ENCODE measurements at places on chromosomes 2 and 18.
A peak's percentile ranks its signal among the peaks of the same experiment; 100 is the strongest.

- no peak for DNase-seq
These were observed 146.4 kb downstream of the PTH2R start for GRCh38 chr2:208552943-208553342.

DNA sequence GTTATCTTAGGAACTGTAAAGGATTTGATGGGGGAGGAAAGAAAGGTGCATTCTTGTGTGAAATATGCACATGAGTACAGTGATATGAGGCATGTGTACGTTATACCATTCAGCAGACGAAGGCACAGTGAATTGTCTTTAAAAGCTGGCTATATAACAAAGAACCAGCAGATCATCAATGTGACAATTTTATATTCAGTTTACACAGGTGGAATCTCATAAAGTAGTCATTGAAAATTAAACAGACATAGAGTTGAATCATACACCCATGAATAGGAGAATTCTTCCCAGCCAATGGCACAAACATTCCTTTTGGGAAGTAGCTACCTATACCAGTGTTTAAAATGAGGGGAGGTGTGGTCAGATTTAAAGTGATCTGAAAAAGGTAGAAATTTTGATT, 470.3 kb downstream of the DSC3 start:
- DNase-seq: no peak

- no peak for DNase-seq
These were observed 78.8 kb upstream of the CAPN13 start for GRCh38 chr2:30886080-30886479.

DNA sequence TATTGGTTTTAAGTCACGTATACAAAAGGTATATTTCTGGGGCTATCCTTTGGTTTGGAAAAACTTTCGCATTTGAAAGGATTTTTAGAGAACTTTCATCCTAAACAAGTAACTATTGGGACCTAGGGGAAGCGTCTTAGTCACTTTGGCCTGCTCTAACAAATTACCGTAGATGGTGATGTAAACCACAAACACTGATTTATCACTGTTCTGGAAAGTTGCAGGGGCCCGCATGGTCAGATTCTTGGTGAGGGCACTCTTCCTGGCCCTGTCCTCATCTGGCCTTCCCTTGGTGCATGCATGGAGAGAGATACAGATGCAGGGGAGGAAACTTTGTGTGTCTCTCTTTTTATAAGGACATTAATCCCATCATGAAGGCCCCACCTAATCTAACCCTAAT, 49.1 kb upstream of the ANKRD62 start:
- no peak for DNase-seq

- no peak for DNase-seq
These were observed 144.3 kb downstream of the GPD2 start for GRCh38 chr2:156580501-156580900.

DNA sequence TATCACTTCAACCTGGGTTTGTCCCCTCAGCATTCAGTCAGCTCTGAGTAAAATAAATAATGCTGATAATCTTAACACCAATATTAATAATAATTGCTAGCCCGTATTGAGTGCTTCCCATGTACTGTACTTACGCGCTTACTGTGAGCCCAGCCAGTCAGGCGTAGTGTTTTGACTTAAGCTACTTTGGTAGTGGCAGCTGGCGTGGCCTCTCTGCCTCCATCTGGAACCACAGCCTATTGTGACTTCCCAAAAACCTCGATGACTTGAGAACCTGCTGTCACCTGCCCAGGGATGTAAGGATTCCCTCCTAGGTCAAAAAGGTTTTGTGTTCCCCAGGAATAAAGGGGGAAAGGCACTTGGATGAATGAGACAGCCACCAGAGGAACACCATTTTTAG, 53.2 kb downstream of the SUMO1 start:
- no peak for DNase-seq

GRCh38 chr2:103808814-103809213, 1045.1 kb upstream of the POU3F3 start:
- no peak for DNase-seq

DNA sequence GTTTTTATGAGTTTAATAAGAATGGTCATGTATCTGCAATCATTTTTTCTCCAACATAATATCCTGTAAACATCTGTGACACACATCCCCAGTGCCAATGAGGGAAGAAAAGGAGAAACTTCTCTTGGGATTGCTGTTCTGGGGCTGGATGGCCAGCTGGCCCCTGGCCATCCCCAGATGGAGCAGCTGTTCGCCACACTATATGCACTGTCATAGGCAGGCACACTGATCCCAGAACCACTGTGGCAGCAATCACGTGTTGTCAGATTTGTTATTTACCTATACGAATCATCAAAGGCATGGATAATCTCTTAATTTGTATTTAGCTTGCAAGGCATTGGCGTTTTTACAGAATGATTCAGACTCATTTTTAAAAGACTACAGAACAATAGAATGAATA, 167.6 kb upstream of the ACAA2 start:
- no peak for DNase-seq

DNA sequence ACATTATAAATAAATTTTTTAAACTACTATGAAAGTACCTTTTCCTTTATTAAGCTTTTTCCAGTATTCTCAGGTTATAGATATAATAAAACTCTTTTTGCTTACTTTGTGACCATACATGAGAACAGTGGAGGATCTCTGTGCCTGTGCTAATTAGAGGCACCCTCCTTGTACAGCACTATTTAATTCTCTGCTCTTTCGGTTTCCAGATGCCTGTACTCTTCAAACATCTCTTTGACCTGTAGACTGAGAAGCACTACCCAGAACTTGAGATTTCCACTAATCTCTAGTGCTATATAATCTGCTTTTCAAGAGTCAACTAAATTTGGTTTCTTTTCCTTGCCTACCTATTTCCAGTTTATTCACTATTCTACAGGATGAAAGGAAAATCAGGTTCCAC, 131.1 kb downstream of the GULP1 start:
- no peak for DNase-seq

DNA sequence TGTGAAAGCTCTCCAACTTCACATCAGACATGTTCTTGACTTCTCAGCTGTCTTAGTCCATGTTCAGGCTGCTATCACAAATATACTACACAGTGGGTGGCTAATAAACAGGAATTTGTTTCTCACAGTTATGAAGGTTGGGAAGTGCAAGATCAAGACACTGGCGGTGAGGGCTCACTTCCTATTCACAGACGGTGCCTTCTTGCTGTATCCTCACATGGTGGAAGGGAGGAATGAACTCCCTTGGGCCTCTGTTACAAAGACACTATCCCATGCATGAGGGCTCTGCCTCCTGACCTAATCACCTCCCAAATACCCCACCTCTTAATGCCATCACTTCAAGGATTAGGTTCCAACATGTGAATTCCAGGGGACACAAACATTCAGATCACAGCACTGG, 9.7 kb downstream of the UXS1 start:
- DNase-seq: no peak

- no peak for DNase-seq
These were observed 81.4 kb downstream of the DCDC2C start for GRCh38 chr2:3784731-3785130.

DNA sequence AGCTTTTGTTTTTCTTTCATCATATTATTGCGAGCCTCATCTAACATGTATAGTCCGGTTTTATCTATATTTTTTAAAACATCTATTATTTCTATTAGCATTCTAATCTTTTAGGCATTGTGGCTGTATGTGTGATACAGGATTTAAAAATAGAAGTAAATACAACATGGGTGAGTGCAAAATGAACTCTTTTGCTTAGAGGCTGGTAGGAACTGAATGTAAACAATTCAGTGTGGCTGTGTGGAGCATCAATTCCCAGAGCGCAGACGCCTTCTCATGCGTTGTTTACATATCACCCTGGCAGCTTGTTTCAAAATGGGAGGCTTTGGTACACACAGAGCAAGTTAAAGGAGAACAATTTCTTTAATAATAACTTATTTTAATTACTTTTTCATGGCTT, 836 bp downstream of the DTNA start:
- peak; percentile 81 for DNase-seq

GRCh38 chr18:35993013-35993412, 20.5 kb downstream of the RMP24 start:
- DNase-seq: no peak

GRCh38 chr2:134453973-134454372, 200.1 kb downstream of the MGAT5 start:
- no peak for DNase-seq

DNA sequence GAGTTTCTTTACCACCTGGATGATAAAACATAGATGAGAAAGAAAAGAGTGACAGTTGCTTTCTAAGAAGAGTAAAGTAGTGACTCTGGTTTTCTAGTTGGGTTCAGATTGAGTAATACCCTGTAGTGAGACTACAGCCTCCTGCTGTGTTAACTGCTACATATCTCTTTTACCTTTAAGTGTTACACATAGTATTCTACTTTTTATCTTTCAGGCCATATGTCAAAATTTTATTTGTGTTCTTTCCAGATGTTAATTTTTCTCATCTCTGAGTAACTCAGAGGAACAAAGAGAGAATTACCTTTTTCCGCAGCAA, 348.2 kb downstream of the CTNNA2 start:
- no peak for DNase-seq

- DNase-seq: no peak
These were observed 80.2 kb downstream of the RAB3GAP1 start for GRCh38 chr2:135132314-135132713.

DNA sequence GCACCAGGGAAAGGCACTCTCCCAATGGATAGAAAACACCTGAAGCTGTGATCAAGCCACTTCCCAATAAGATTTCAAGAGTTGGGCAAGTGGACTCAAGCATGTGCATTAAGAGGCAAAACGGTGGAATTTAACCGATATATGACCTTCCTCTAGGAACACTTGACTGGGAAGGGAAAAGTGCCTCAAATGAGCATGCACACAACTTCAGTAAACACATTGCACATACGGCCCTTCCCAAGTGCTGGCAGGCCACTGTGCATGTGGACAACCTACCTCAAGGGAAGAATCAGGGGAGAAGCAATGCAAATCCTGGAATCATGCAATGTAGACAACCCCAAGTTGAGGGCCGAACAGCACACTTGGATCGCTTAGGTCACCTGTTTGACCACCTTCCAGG, 23.9 kb upstream of the SH3RF3 start:
- no peak for DNase-seq

DNA sequence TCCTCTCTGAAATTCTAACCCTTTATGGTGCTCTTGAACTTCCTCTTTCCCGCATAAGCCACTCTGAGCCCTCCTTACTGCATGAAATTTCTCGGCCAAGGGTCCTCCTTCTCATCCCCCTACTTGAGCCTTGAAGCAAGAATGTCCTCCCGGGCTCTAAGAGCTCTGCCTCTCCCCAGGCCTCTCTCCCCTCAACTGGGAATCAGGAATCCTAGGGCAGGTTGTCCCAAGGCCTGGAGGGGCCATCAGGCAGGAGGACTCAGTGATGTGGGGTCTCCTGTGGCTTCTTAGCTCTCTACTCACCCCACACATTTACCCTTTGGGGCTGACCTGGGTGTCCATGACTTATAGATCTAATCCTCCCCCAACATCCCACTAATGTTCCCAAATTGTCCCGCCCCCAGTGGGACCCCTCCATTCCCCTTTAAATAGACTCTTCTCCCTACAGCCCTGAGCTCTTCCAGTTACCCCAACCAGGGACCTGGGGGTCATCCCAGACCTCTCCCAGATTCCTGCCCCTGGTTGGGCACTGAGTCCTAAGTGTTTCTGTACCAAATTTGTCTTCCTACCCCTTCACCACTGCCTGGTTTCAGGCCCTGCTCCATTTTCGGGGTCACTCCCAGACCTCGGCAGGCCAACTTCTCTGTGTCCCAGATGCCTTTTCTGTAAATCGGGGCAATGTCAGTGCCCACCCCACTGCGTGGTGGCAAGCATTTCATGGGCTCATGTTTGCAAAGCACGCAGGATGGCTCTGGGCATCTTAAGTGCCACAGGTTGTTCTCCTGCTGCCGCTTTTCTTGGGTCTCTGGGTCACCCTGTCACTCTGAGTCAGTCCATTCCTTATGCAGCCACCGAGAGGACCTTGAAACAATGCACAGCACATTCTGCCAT, 171.2 kb downstream of the ASB1 start:
- DNase-seq: no peak

DNA sequence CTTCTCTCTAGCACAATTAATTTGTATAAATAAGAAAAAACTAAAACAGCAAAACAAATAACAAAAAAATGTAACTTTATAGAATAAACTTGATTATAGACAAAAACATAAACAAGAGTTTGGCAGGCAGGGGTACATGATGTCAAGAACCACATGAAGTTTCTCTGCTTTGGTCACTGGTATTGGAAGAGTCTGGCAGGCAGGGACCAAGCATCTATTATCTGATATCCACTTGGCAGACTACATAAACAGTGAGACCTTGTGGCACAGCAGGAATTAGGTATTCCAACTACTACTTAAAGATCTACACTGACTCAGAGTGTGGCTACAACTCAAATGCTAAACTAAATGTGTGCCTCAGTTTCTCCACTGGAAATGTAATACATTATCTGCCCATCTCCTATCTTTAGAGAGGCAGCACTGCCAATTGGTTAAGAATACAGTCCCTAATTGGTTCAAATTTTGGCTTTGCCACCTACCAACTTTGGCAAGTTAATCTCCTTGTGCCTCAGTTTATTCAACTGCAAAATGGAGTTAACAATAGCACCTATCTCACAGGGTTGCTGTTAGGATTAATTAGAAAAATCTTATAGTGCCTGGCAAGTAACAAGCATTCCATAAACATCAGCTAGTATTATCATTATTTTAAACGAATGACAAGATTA, 2.7 kb downstream of the MAP4K3 start:
- DNase-seq: no peak

DNA sequence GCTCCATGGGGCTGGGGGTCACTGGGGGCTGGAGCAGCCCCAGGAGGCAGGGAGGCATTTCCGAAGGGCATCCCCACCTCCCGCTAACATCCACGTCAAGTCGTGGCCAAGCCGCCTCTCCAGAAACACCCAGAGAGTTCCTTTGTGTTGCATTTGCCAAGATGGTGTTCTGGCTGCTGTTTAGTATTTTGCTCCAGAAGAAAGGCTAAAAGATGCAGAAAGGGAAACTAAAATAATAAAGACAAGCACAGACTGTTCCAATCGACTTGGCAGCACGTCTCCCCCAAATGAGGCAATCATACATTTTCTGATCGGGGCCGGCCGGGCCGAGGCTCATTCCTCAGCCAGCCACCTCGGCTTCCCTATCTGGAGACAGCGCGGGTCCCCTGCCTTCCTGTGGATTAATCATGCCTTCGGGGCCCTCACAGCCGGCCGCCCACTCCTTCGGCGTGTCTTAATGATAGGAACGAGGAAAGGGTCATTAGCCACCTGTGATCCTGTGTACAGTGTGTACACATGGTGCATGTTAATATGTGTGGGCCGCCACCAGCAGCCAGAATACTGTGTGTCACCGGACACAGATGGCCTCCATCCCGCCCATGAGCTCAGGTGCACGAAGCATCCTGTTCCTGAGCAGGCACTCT, 169.2 kb downstream of the KLHL29 start:
- peak; percentile 55 for DNase-seq

Data from fibroblast of the conjunctiva (primary cell).